ENCODE measurements at places on chromosomes 5 and 9. TPM values are rescaled to one million over a fixed set of nuclear protein-coding genes. Genes with fewer than 3 reads are reported as not detected.

Gene TLX3
- total RNA-seq: not detected

Gene GBGT1
- total RNA-seq: 6.9 TPM

Gene HRCT1
- total RNA-seq: 0.51 TPM

Gene SEMA5A
- total RNA-seq: 19.3 TPM

Gene C5orf22
- total RNA-seq: 32.4 TPM

Gene ENG
- total RNA-seq: 31.6 TPM

Gene MYMK
- total RNA-seq: not detected

Gene PAIP2
- total RNA-seq: 60.0 TPM

Gene LIX1
- 0.89 TPM for total RNA-seq

Gene PCDHA4
- 0.89 TPM for total RNA-seq
